ENCODE measurements at places on chromosomes 7 and 10.

GRCh38 chr10:48649349-48649944 is 35.2 kb upstream of the WDFY4 start:
- ATAC-seq = no peak

DNA sequence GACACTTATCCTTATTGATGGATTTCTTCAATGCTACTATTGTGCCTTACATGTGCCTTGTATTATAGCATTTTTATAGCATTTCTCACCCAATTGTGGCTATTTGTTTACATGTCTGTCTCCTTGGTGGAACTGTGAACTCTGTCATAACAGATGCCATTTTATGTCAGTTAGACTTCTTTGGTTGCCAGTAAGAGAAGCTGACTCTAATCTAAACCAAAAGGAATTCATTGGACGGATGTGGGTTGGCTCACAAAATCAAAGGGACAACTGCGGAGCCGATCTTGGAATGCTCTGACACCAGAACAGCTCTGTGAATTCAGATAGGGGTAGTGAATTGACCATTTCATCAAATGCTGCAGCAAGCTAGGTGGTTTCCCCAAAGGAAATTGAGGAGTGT is 15.0 kb downstream of the GARIN1A start:
- no peak for ATAC-seq

- ATAC-seq = no peak
Measured at GRCh38 chr7:15011289-15011688, 108.7 kb upstream of the DGKB start.

- peak; percentile 77 for ATAC-seq
Measured at GRCh38 chr7:12570534-12571461, at the start of gene SCIN. Gene SCIN (plus strand): TSS chr7:12570720. CDS start chr7:12570787, 67 bp downstream.

DNA sequence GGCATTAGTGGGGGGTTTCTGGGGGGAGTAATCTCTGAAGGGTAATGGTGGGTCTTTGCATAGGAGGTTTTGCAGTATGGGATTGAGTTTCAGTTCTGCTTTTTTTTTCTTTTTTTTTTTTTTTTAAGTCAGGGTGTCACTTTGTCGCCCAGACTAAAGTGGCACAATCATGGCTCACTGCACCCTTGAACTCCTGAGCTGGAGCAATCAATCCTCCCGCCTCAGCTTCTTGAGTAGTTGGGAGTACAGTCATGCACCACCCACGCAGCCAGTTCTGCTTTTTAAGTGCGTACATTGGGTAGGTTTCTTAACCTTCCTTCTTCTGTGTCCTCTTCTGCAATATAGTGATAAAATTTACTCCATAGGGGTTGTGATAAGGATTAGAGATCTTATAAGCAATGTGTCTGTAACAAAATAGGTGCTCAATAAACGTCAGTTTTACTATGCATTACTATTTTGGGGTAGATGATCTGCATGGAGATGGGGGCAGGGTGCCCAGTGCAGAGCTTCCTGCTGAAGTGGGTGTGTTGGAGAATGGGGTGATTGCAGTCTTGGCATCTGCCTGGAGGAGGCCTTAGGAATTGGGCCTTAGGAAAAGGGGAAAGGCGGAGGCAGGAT is 9.6 kb downstream of the KAZALD1 start:
- ATAC-seq = no peak

DNA sequence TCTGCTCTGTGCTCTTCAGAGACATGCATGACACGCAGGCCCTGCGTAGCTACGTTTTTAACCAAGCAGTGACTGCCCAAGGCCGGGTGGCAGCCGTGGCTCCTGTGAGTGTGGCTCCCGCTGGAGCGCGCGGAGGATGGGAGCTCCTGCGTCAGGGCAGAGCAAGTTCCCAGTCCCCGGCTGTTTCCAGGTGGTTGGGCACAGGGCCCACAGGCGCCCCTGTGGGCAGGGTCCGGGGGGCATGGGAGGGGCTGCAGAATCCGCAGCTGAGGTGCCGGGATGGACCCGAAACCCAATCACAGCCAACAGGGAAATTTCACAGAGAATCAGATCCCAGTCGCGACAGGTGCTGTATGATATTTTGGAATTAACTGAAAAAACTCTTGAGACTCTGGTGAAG is 9.8 kb downstream of the NKX6-2 start:
- no peak for ATAC-seq

- ATAC-seq = no peak
Measured at GRCh38 chr7:112129655-112130323, 76.4 kb downstream of the DOCK4 start.

- no peak for ATAC-seq
Measured at GRCh38 chr10:536935-537334, 152.5 kb downstream of the DIP2C start.

DNA sequence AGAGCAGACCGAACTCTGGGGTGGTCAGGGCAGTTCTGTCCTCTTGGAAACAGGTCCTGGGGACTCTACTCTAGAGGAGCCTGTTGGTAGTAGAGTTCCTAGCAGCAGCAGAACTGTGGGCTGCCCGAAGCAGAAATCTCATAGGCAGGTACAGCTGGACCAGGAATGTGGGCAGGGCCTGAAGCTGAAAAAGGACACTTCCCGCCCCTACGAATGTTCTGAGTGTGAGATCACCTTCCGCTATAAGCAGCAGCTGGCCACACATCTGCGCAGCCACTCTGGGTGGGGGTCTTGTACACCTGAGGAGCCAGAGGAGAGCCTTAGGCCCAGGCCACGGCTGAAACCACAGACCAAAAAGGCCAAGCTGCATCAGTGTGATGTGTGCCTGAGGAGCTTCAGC is 8.3 kb upstream of the ZNF783 start:
- no peak for ATAC-seq

DNA sequence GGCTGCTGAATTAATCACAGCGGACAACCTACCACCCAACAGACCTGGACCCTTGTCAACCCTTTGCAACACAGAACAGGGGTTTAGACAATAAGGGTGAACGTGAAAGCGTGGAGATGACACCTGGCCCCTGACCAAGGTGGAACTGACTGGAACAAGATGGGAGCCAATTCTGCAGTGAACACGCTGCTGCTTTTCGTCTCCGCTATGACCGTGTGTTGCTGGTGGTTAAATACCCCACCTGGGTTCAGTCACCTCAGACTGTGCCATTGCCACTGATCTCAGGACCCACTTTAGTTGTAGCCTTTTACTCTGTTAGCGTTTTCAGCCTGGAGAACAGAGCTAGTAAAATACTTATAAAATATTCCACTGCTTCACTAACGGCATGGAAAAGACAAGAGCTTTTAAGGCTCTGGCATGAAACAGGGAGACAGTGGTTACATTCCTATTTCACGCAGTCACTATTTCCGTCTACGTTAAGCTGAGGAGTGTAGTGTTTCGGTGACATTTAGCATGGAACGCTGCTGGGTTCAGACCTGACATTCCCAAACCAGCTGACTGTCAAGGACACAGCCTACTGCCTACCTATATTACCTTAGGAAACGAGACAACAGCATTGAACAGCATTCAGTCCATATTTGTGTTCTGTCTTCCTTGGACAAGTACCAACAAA is 119.5 kb upstream of the PRSS1 start:
- ATAC-seq = peak; percentile 74

GRCh38 chr10:110845192-110845755 is 26.5 kb upstream of the PDCD4 start:
- no peak for ATAC-seq

- no peak for ATAC-seq
Measured at GRCh38 chr10:88041243-88042159, 178.1 kb downstream of the PTEN start.

- no peak for ATAC-seq
Measured at GRCh38 chr7:133477791-133478190, 224.9 kb downstream of the EXOC4 start.

DNA sequence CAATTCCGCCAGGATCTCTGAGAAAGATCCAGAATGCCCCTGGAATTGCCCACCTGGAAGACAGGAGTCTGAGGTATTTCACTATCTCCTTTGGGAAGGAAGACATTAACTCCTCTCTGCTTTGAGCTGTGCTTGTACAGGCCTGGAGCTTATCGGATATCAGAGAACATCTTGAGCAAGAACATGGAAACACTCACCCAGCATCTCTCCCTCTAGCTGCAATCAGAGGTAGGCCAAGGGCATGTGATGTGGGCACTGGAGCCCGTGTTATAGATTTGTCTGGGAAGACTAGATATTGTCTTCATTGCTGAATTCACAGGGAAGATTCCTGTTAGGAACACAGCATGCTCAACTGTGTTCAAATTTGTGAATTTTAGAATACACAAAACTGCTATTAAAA is 233.9 kb downstream of the PHF14 start:
- no peak for ATAC-seq

DNA sequence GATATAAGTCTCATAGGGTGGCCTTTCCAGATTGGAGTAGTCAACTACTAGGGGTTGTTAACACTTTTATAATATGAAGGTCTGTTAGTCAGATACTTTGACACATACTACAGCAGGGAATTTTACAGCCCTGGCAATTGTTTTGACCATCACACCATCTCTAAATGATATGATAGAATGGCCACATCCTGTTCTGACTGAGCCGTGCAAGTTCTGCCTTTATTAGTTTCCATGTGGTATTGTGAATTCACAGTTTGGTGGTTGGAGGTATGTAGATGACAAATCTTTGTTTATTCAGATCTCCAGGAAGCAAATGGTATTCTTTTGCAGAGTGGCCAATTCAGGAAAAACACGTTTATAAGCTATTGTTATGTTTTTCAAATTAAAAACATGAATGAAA is 83.0 kb downstream of the NRG3 start:
- ATAC-seq = no peak

DNA sequence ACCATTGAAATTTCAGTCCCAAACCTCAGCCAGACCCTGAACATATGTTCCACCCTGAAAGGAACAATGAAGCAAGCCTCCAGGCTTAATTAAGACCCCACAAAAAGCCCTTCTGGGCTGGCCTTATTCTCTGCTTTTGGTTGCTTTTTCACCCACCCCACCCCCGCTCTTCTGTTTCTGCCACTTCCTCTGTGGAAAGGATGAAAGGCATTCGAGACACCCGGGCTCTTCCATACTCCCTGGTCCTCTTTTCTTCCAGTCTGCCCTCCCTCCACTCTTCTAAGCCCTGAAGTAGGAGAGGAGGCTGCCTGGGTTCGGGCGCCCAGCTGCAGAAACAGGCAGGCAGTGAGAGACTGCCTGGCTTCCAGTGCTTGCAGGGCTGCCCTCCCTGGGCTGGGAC is 9.4 kb upstream of the FAM241B start:
- ATAC-seq = no peak

- peak; percentile 65 for ATAC-seq
Measured at GRCh38 chr7:7330997-7331396, 148.7 kb downstream of the C1GALT1 start.

DNA sequence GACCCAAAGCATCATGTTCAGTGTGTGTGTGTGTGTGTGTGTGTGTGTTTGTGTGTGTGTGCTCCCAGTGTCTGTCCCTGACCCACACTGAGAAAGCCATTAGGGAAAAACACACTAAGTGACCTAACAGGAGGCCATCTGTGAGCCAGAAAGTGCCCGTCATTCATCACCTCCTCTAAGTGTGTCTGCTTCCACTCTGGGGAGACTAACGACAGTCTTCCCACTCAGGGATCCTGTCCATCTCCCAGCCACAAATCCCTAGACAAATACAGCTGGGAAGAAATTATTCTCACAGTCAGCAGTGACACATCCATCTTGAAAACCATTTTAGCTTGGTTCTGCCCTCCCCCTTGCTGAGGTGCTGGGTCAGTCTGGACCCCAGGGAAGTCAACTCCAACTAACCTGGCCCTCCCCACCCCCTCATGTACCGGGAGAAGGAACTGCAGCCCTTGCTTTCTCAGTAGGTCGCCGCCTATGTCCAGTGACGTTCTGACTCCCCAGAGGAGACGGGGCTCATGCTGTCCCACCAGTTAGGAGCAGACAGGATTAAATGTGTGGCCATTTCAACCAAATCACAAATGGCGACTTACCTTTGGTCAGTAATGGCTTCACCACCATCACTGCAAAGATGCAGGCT is 296.5 kb upstream of the ZNF32 start:
- ATAC-seq = no peak

- ATAC-seq = no peak
Measured at GRCh38 chr7:12440229-12440628, 36.6 kb upstream of the VWDE start.

- ATAC-seq = no peak
Measured at GRCh38 chr10:93211991-93212390, 138.3 kb downstream of the CYP26A1 start.

GRCh38 chr10:86596266-86596665 is 58.1 kb upstream of the OPN4 start:
- no peak for ATAC-seq

DNA sequence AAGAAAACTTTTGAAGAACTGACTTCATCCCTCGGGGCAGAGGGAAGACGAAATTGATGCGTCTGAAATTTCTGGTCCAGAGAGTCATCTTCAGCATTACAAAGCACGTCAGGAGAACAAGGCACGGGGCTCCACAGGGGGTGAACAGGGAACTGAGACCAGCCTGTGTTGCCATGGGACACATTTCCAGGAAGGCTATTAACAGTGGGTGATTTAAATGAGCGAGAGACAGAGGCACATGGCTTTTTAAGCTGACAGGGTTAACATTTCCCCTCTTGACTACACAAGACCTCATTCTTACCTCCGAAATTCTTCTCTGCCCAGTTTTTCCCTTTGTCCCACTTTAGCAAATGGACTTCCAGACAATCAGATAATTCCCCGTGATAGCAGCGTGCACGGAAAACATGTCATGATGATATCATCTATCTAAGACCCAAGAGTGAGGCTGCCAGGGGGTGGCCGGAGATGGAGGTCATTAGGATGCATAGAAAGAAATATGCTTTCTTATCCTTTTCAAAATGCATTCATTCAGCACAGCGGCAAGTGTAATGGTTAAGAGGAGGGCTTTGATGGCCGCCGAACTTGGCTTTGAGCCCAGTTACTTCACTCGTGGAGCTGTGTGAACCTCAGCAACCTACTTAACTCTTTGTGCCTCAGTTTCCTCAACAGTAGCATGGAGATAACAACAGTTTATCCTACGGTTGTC is 248.0 kb downstream of the PRPF18 start:
- peak; percentile 66 for ATAC-seq

DNA sequence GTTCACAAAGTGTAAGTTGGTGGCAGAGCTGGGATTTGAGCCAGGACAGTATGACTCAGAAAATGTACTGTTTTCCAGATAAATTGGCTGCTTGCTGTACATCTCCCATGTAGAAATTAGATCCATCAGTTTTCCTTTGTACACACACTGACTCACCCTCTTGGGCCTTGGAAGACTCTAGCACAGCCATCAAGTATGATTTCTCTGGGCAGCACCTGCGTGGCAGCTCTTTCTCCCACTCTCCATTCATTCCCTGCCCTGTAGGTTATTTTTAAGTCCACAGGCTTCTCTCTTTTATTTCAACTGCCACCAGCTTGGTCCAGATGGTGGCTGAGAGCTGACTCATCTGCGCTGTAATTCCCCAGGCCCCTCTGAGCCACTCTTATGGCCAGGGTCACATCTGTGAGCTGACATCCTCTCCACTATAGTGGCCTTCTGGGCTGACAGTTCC is 28.3 kb upstream of the SDK1 start:
- no peak for ATAC-seq

GRCh38 chr10:6204341-6205191 is 1.8 kb downstream of the PFKFB3 start:
- ATAC-seq = peak; percentile 22

Measured in SK-N-SH treated with all-trans-retinoic acid at 6 μM for 48 hours (cell line).